ENCODE measurements at places on chromosomes 2 and 18. TPM values are rescaled to one million over a fixed set of nuclear protein-coding genes. Genes with fewer than 3 reads are reported as not detected.

DNA sequence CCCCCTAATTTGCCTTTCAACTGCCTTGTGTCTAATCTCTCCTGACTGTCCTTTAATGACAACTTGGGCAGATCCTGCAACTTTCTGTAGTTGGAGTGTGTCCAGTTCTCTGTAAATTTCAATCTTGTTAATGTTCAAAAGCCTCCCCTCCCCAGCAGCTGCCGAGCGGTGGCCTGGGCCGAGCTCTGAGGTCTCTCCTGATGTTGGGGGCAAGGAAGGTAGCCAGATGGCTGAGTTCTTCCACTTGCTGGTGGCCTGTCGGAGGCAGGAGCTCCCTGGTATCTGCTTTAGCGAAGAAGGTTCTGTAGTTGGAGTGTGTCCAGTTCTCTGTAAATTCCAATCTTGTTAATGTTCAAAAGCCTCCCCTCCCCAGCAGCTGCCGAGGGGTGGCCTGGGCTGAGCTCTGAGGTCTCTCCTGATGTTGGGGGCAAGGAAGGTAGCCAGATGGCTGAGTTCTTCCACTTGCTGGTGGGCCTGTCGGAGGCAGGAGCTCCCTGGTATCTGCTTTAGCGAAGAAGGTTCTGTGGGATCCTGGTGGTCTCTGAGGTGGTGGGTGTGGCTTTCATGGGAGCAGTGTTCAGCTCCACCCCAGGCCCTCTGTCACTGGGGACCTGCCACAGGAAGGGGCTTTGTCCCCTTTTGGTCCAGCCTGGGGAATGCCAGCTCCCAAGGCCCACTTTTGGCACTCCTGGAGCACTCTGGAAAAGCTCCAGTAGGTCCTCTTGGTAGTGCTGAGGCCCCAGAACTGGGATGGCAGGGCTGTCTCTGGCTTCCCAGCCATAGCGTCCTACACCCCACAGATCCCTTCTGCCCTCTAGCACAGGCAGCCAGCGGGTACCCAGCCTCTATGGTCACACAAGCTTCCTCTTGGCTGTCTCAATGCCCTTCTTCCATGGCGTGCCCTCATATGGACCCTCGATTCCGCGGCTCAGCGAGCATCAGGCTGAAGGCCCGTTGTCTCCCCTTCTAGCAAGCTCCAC, 211.9 kb downstream of the ALPK2 start:
- no peaks in the 10 kb centered on the region for H3K27me3 ChIP-seq
- no peak for DNase-seq
- no peaks in the 10 kb centered on the region for H3K4me1 ChIP-seq
- no peak overlapping the region for H3K4me3 ChIP-seq
- H3K27ac ChIP-seq, result no peak overlapping the region
- no peaks in the 10 kb centered on the region for H3K36me3 ChIP-seq

DNA sequence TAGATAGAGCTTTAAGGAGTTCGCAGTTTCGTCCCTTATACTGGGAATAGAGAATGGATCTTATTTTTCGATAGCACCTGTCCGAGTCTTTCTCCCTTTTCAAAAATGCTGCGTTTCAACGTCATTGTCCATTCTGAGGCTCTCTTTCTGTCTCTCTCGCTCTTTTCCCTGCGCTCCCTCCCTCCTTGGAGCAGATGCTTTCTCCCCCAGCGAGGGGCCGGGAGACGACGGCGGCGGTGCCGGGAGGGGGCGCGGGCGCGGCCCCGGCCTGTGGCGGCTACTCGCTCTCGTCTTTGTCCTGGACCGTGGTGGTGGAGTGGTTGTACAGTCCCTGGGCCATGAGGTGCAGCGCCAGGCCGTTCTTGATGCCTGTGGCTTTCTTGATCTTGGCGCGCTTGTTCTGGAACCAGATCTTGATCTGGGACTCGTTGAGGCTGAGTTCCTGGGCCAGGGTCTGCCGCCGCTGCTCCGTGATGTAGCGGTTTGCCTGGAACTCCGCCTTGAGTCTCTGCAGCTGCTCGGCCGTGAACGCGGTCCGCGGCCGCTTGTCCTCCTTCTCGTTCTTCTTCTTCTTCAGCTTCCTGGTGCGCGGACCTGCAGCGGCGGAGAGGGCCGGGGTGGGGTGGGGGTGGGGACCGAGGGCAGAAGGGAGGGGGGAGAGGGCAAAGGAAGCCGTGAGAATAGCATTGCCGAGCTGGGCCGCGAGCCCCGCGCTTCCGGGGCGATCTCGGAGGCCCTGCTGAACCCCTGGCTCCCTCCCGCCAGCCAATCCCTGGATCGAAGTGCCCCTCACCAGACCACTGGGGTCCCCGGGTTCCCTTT, 4.6 kb downstream of the EN1 start:
- no peak overlapping the region for H3K27ac ChIP-seq
- peaks cover 8% of the 10 kb centered on the region for H3K4me1 ChIP-seq
- peak overlapping the region; percentile 10 for H3K4me3 ChIP-seq
- H3K27me3 ChIP-seq, result peaks cover 86% of the 10 kb centered on the region

GRCh38 chr2:225735844-225736243, 336.3 kb downstream of the NYAP2 start:
- no peaks in the 10 kb centered on the region for H3K4me1 ChIP-seq
- no peaks in the 10 kb centered on the region for H3K27me3 ChIP-seq
- no peaks in the 10 kb centered on the region for H3K36me3 ChIP-seq
- H3K4me3 ChIP-seq, result no peak overlapping the region

DNA sequence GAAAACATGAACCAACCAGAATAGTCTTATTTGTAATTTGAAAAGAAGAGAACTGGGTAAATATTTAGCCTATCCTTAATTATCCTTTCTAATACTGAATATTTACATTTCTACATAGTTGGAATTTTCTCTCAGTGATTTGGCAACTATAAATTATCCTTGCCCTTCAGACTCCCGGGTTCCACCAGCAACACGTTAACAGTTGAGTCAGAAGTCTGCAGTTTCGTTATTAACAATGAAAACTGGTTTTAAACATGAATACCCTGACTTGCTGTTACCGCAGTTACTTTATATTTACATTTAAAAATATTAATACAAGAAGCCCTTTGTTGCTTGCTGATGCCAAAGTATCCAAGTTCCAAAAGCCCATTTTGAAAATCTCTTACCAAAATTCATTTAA, 673.0 kb downstream of the ARHGAP15 start:
- no peak overlapping the region for H3K4me3 ChIP-seq
- H3K27ac ChIP-seq, result no peak overlapping the region
- H3K27me3 ChIP-seq, result no peaks in the 10 kb centered on the region
- H3K36me3 ChIP-seq, result no peaks in the 10 kb centered on the region
- H3K4me1 ChIP-seq, result no peaks in the 10 kb centered on the region

DNA sequence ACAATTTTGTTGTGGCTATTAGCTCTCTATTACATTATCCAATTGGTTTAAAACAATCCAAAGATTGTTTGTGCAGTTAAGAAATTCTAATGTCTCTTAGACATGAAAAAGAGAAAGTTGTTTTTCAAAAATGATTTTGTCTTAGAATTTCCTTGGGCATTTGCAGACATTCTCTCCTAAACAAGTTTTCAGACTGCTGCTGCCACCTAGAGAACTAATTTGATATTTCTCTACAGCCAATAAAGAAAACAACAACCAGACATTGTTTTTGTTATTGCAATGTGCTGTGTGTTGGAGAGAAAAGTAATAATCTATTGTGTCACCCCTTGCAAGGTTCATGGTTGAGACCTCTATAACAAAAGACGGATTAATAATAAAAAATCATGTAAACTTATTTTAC, 119.0 kb upstream of the SYT4 start:
- H3K27ac ChIP-seq, result no peak overlapping the region
- no peak for DNase-seq
- no peaks in the 10 kb centered on the region for H3K27me3 ChIP-seq
- H3K4me3 ChIP-seq, result no peak overlapping the region
- no peaks in the 10 kb centered on the region for H3K36me3 ChIP-seq

GRCh38 chr2:57703407-57703806, 343.2 kb upstream of the VRK2 start:
- H3K27me3 ChIP-seq, result no peaks in the 10 kb centered on the region
- no peak overlapping the region for H3K4me3 ChIP-seq
- no peak for DNase-seq

GRCh38 chr18:34864836-34865497, 154.9 kb downstream of the DTNA start:
- H3K4me1 ChIP-seq, result no peaks in the 10 kb centered on the region
- no peaks in the 10 kb centered on the region for H3K27me3 ChIP-seq
- DNase-seq, result no peak
- no peak overlapping the region for H3K4me3 ChIP-seq

Gene POTEJ
- total RNA-seq, result 0.17 TPM
